Activated T-cell treated with anti-CD3 and anti-CD28 coated beads for 24 hours (primary cell): ENCODE measurements at places on chromosomes 4 and X.

- no peak for DNase-seq
Observed at GRCh38 chr4:134911941-134912340, 710.4 kb upstream of the PABPC4L start.

DNA sequence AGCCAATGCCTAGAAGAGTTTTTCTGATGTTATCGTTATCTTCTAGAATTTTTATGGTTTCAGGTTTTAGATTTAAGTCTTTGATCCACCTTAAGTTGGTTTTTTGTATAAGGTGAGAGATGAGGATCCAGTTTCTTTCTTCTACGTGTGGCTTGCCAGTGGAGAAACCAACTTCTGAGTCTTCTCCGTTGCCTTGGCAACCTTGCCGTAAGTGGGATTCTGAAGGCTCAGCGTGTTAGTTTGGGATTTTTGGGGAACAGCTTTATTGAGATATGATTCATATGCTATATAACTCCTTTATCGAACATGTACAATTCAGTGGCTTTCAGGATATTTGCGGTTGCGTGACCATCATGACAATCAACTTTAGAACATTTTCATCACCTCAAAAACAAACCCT, 17.7 kb downstream of the SMS start:
- no peak for DNase-seq

DNA sequence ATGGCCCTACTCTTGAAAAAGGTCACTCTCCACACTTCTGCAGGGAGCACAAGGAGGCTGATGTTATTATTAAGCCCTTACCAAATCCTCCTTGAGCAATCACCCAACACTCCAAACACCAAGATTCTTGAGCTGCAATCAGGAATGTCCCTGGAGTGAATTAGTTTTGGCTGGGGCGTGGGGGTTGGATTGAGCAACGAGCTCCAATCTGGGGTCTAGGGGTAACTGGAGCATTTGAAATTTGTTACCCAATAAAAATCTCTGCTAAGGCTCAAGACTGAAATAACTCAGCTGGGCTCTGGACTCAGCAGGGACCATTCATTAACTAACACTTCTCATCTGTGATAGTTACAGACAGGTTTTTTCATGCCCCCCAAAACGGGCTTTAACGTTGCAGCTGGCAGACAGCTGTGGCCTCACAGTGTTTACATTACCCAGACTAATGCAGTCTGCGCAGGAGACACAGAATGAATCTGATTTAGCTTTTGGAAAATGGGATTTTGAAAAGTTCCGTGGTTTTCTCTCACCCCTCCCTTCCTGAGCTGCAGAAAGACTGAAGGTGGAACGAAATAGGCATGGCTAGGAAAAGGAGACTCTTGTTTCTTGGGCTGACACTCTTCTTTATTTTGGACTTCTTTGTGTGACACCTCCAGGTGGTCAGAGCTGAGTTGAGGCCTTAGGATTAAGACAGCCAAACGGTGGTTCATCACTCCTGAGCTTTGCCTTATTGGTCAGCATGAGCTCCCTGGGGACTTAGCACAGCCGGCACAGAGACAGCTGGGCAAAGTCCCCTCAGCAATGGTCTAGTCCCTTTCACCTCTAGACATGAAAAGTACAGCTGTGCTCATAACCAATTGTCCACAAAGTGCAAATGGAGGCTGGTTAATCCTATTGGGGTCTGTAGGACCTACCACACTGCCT, 26.6 kb downstream of the PLAC1 start:
- DNase-seq = no peak

DNA sequence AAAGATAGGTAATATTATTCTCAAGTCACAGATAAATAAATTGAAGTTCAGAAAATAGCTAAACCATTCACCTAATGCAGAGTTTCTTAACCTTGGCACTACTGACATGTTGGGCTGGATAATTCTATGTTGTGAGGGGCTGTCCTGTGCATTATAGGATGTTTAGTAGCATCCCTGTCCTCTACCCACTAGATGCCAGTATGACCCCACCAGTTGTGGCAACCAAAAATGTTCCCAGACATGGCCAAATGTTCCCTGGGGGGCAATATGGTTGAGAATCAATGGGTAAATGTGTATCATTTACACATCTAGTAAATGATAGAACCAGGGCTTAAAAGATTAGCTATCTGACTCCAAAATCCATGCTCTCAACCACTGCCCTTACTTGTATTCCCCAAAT, 140.9 kb downstream of the COL4A6 start:
- no peak for DNase-seq

DNA sequence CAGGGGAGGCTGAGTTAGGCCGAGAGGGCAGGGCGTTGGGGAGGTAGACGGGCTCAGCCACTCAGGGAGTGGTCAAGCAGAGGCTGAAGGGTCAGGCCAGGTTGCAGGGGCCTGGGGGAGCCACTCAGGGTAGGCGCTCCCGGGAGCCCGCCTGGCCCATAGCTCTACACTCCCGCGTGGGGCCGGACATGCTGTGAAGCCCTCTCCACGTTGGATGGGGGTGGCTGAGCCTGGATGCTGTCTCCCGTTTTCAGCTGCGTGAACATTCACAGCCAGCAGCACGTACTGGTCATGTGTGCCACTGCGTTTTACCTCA, 14.0 kb upstream of the MSANTD1 start:
- DNase-seq = no peak
